ENCODE measurements at places on chromosomes 12 and 14.

- DNase-seq = no peak
- peaks cover 26% of the 10 kb centered on the region for H3K4me1 ChIP-seq
- peaks cover 21% of the 10 kb centered on the region for H3K36me3 ChIP-seq
- H3K27me3 ChIP-seq = no peaks in the 10 kb centered on the region
- H3K27ac ChIP-seq = peak overlapping the region; percentile 96
Measured at GRCh38 chr12:6535960-6536847, 1.9 kb downstream of the GAPDH start.

DNA sequence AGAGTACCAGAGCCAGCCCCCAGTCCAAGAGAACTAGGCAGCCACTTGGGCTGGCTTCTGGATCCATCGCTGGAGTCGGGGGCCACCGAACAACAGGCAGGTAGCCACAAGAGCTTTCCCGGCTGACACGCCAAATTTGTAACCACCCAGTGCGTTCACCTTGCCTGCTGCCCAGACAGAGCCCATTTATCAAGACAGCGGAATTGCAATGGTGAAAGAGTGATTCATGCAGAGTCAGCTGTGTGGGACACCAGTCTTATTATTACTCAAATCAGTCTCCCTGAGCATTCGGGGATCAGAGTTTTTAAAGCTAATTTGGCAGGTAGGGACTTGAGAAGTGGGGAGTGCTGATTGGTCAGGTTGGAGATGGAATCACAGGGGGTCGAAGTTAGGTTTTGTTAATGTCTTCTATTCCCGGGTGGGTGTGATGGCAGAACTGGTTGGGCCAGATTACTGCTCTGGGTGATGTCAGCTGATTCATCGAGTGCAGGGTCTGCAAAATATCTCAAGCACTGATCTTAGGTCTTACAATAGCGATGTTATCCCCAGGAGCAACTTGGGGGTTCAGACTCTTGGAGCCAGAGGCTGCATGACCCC lies 64.3 kb downstream of the PDE6H start:
- DNase-seq = no peak
- no peaks in the 10 kb centered on the region for H3K36me3 ChIP-seq
- H3K27me3 ChIP-seq = no peaks in the 10 kb centered on the region

- no peaks in the 10 kb centered on the region for H3K36me3 ChIP-seq
- no peak overlapping the region for H3K27ac ChIP-seq
- no peak overlapping the region for H3K4me3 ChIP-seq
Measured at GRCh38 chr14:37600880-37601741, 5.7 kb downstream of the TTC6 start.

- H3K4me3 ChIP-seq = no peak overlapping the region
- no peaks in the 10 kb centered on the region for H3K27me3 ChIP-seq
- no peak overlapping the region for H3K27ac ChIP-seq
- DNase-seq = no peak
Measured at GRCh38 chr12:89936631-89937030, 228.0 kb upstream of the ATP2B1 start.

- DNase-seq = no peak
- no peaks in the 10 kb centered on the region for H3K27me3 ChIP-seq
- H3K4me3 ChIP-seq = no peak overlapping the region
Measured at GRCh38 chr14:61649283-61649682, 46.0 kb upstream of the HIF1A start.

DNA sequence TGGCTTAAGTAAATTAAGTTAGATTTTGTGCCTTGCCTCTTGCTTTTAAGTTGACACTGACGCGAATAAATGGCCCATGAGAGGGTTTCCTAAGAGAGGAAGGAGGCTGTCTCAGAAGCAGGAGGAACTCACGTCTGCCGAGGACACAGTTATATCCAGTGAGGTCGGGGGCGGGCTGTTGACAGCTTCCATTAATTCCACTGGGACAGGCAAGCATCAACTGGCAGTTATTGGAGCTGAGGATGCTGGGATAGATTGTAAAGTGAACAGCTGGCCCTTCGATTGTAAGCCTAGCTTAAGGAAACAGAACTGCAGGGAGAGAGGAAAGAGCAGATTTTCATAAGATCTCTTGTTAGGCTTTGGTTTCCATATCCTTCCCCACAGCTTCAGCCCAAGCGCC lies 399.2 kb downstream of the IPO8 start:
- H3K4me3 ChIP-seq = no peak overlapping the region
- no peaks in the 10 kb centered on the region for H3K27me3 ChIP-seq
- DNase-seq = no peak
- no peaks in the 10 kb centered on the region for H3K36me3 ChIP-seq
- no peaks in the 10 kb centered on the region for H3K4me1 ChIP-seq

GRCh38 chr12:131832321-131833231 lies 4.4 kb downstream of the MMP17 start:
- no peak for DNase-seq
- H3K27me3 ChIP-seq = peaks cover 6% of the 10 kb centered on the region
- no peak overlapping the region for H3K4me3 ChIP-seq
- no peak overlapping the region for H3K27ac ChIP-seq
- H3K4me1 ChIP-seq = peaks cover 37% of the 10 kb centered on the region
- no peaks in the 10 kb centered on the region for H3K36me3 ChIP-seq

- no peak for DNase-seq
- H3K4me1 ChIP-seq = no peaks in the 10 kb centered on the region
- no peaks in the 10 kb centered on the region for H3K27me3 ChIP-seq
- H3K36me3 ChIP-seq = no peaks in the 10 kb centered on the region
Measured at GRCh38 chr12:44842669-44843068, 33.4 kb downstream of the NELL2 start.

DNA sequence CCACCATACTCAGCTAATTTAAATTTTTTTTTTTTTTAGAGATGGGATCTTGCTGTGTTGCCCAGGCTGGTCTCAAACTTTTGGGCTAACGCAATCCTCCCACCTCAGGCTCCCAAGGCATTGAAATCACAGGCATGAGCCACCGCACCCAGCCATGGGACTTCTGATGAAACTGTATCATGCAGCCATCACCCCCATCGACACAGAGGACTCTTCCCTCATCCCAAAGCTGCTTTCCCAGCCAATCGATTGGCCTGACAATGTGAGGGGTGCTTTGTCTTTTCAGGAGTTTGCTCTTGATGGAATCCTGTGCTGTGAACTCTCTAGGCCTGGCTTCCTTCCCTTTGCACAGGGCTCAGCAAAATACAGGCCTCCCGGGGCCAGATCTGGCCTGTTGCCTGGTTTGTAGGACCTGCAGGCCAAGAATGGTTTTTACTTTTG lies 59.6 kb upstream of the NCOR2 start:
- no peaks in the 10 kb centered on the region for H3K27me3 ChIP-seq

DNA sequence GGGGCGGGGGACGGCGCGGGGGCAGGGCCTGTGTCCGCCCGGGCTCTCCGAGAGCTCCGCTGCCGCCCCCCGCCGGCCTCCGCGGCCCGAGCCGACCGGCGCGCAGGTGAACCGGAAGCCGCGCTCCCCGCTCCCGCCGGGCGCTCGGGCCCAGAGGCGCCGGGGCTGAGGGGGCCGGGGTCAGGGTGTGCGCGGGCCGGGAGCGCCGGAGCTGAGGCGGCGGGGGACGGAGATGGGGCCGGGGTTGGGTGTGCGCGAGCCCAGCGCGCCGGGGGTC lies 431 bp downstream of the HIP1R start:
- peak overlapping the region; percentile 65 for H3K27ac ChIP-seq
- no peaks in the 10 kb centered on the region for H3K36me3 ChIP-seq
- peaks cover 24% of the 10 kb centered on the region for H3K4me1 ChIP-seq
- H3K27me3 ChIP-seq = no peaks in the 10 kb centered on the region
- DNase-seq = no peak

GRCh38 chr12:96720363-96720705 lies 186.7 kb upstream of the NEDD1 start:
- DNase-seq = no peak
- H3K27me3 ChIP-seq = no peaks in the 10 kb centered on the region
- no peak overlapping the region for H3K27ac ChIP-seq
- no peaks in the 10 kb centered on the region for H3K36me3 ChIP-seq
- H3K4me1 ChIP-seq = no peaks in the 10 kb centered on the region

- H3K4me1 ChIP-seq = peaks cover 9% of the 10 kb centered on the region
- no peak overlapping the region for H3K27ac ChIP-seq
- H3K27me3 ChIP-seq = no peaks in the 10 kb centered on the region
- H3K36me3 ChIP-seq = no peaks in the 10 kb centered on the region
- no peak for DNase-seq
- no peak overlapping the region for H3K4me3 ChIP-seq
Measured at GRCh38 chr14:39416072-39416471, 16.2 kb downstream of the FBXO33 start.

GRCh38 chr14:104687601-104688504 lies 1.6 kb upstream of the INF2 start:
- peak overlapping the region; percentile 82 for H3K27ac ChIP-seq
- no peaks in the 10 kb centered on the region for H3K27me3 ChIP-seq
- peak overlapping the region; percentile 98 for H3K4me3 ChIP-seq
- no peaks in the 10 kb centered on the region for H3K36me3 ChIP-seq
- DNase-seq = no peak

DNA sequence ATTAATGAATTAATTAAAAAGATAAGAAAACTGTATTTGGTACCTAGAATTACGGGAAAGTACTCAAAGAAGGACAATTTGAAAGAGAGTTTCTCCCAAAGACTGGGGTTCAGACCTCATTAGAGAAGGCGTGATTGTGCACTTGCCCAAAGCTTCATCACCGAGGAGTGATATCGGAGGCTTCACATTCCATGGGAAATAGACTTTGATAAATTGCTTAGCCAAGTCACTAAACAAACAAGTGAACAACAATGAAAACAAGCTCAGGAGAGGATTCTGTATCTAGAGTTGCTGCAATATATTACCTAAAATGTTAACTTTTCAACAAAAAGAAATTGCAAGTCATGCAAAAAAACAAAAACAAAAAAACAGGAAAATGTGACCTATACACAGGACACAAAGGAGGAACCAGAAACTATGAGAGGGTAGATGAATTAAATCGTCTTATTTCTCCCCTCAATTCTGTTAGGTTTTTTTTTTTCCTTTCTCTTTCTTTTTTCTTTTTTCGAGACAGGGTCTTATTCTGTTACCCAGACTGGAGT lies 3.4 kb downstream of the SPATA7 start:
- no peak overlapping the region for H3K4me3 ChIP-seq
- no peaks in the 10 kb centered on the region for H3K36me3 ChIP-seq
- H3K27me3 ChIP-seq = no peaks in the 10 kb centered on the region
- H3K4me1 ChIP-seq = peaks cover 18% of the 10 kb centered on the region
- DNase-seq = no peak
- no peak overlapping the region for H3K27ac ChIP-seq

DNA sequence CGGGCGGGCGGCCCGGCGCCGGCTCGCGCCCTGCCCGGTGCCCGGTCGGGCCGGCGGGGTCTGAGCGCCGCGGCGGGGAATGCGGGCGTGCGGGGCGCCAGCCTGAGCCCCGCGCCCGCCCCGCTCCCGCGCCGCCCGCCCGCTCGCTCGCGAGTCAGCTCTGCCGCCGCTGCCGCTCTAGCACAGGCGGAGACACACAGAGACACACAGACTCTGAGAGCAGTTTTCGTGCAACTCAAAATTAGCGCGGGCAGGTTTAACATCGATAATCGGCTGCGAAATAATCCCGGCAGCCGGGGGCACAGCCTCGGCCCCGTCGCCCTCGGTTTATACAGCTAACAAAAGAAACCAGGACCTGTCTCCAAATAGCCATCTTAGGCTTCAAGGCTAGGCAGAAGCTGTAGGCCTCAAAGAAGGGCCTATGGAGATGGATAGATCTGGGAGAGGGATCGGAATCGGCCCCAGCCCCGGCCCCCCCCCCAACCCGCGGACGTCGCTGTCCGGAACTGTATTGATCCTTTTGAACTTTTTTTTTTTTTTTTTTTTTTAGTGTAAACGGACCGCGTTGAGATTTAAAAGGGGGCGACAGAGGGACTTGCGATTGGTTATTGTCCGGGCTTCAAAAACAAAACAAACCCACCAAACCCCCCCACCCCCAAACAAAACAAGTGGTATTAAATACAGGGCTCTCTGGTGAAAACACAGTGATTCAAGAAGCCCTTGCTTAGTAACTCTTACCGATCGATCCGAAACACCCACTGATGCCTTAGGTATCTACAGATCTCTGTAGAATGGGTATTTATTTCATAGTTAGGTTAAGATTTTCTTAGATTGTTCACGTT lies 1.1 kb downstream of the ARID2 start:
- H3K27me3 ChIP-seq = no peaks in the 10 kb centered on the region
- H3K36me3 ChIP-seq = no peaks in the 10 kb centered on the region
- DNase-seq = no peak
- peak overlapping the region; percentile 96 for H3K27ac ChIP-seq
- H3K4me3 ChIP-seq = peak overlapping the region; percentile 94

DNA sequence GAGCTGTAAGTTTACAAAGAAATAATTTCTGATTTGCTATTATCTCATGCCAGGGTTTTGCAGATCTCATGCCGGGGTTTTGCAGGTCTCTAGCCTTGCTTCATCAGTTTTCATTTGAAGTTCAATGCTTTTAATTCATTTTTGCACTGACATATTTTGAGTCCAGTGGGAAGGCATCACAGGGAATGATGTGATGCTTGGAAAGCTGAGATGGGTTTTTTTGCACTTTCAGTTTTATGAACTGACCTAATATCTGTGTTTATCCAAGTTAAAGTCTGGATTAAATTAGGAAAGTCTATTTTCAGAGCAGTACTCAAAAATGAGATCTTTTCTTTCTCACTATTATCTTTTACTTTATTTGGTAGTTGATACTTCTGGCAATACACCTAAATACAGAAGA lies 23.6 kb upstream of the REP15 start:
- H3K27ac ChIP-seq = peak overlapping the region; percentile 82
- peak overlapping the region; percentile 43 for H3K4me3 ChIP-seq
- H3K4me1 ChIP-seq = peaks cover 13% of the 10 kb centered on the region
- DNase-seq = no peak
- peaks cover 14% of the 10 kb centered on the region for H3K36me3 ChIP-seq
- H3K27me3 ChIP-seq = no peaks in the 10 kb centered on the region
